ENCODE measurements at places on chromosomes 11 and 22.

- DNase-seq: no peak
These were observed 67.4 kb upstream of the CLDN5 start for GRCh38 chr22:19591568-19591967.

- no peak for DNase-seq
These were observed 78.3 kb upstream of the LMO1 start for GRCh38 chr11:8341996-8342395.

DNA sequence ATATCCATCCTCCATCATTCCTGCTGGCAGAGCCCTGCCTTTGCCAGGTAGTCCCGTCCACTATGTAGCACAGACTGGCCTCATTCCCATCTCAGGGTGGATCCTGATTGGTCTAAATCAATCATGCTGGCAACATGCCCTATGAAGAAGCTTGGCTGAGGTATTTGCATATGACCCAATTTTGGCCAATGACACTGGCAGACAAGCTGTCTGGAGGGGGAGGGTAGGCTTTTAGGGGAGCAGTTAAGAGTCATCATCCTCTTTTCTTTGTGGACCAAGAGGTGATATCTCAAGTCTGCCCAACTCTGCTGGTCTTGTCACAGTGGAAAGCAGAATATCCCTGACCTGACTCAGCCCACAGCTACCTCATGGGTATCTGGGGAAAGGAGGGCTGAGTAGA lies 5.1 kb downstream of the CCDC89 start:
- DNase-seq: no peak

DNA sequence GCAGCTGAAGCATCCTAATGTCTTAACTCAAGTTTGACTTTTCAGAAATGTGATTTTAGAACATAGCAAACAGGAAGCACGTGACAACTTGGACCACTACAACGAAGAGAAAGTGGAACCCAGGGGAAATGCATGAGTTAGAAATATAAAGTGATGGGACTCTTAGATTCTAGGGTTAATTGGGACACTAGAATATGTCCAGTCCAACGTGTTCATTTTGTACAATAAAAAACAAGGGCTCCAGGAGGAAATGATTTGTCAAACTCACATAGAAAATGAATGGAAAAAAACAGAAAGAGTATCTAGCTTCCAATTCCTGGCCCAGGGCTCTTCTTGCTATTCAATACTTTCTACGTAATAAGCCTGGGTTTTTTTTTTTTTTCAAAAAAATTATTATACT lies 30.7 kb downstream of the TIMP3 start:
- no peak for DNase-seq

- DNase-seq: no peak
These were observed 14.1 kb downstream of the CAPRIN1 start for GRCh38 chr11:34065505-34066203.
